ENCODE measurements at places on chromosomes 2 and 18. TPM values are rescaled to one million over a fixed set of nuclear protein-coding genes. Genes with fewer than 3 reads are reported as not detected.

- DNase-seq: no peak
Measured at GRCh38 chr2:112317303-112318158, 42.1 kb downstream of the ZC3H6 start.

DNA sequence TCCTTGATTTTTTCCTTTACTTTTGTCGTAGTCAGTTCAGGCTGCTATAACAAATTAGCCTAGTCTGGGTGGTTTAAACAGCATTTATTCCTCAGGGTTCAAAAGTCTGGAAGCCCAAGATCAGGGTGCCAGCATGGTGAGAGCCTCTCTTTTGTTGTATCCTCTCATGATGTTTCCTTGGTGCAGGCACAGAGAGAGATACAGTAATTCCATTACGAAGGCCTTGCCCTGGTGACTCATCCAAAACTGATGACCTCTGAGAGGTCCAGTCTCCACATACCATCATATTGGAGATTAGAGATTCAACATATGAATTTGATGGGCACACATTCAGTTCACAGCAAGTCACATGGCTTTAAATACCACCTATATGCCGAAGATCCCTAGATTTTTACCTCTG is 253.8 kb downstream of the CYRIA start:
- DNase-seq: no peak

GRCh38 chr18:28657961-28658360 is 481.0 kb upstream of the CDH2 start:
- no peak for DNase-seq

The FZD7 gene
- 0.13 TPM for polyA plus RNA-seq

- DNase-seq: no peak
Measured at GRCh38 chr2:96934182-96934495, 52.2 kb downstream of the FAM178B start.

DNA sequence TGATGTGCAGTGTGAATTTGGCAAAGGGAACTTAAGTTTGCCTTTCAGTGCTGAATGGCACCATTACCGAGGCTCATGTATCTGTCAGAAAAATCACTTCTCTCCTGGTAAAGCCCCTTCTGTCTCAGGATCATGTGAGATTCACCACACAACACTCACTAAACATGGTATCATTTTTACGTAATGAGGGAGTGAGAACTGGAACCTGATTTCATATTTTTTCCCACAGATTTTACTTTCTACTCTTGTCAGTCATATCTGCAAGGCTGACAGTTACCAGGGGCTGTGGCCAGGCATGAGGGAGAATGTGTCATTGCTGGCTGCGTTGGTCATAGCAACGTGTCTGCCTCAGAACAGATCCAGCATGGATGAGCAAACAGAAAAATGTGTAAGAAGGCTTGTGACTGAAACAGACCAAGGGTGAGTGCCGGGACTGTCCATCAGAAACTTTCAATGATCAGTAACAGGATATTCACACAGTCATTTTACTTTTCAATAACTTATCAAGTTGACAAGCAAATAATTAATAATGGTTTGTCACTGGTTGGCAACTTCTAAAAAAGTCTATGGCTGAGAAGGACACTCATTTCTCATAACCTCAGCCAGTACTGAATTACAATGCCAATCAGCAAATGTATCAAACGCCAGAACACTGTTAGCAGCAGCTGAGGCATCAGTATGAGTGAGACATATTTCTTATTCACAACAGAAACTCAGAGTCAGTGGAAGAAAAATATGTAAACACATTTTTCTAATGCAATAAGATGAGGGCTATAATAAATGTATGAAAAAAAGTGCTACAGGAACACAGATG is 100.5 kb downstream of the CDC42EP3 start:
- DNase-seq: no peak
